ENCODE measurements at places on chromosomes 7 and 10. TPM values are rescaled to one million over a fixed set of nuclear protein-coding genes. Genes with fewer than 3 reads are reported as not detected.

Gene CTAGE6
- polyA plus RNA-seq: not detected

Gene UTF1
- polyA plus RNA-seq: not detected

Gene GNGT1
- not detected for polyA plus RNA-seq

Gene FKBP6
- 0.60 TPM for polyA plus RNA-seq

Gene PARG
- 42.7 TPM for polyA plus RNA-seq

Gene AFAP1L2
- polyA plus RNA-seq: 39.1 TPM

Gene TFR2
- polyA plus RNA-seq: 0.93 TPM

Gene SMNDC1
- polyA plus RNA-seq: 56.1 TPM

Gene CPA1
- polyA plus RNA-seq: 1.9 TPM

Gene CCT6A
- polyA plus RNA-seq: 316 TPM

Gene ASB13
- 23.1 TPM for polyA plus RNA-seq

Gene HSPA12A
- polyA plus RNA-seq: 51.3 TPM

Gene OR2A2
- not detected for polyA plus RNA-seq

Gene TAS2R3
- polyA plus RNA-seq: 1.2 TPM

Gene GPR85
- 1.0 TPM for polyA plus RNA-seq

Gene PGAM2
- 1.1 TPM for polyA plus RNA-seq

GRCh38 chr10:33039181-33039580 lies 81.2 kb upstream of the ITGB1 start:
- DNase-seq: no peak

GRCh38 chr7:101576998-101577397 lies 52.1 kb downstream of the MYL10 start:
- DNase-seq: no peak

- no peak for DNase-seq
Observed at GRCh38 chr7:538764-539685, 19.4 kb upstream of the PDGFA start.

DNA sequence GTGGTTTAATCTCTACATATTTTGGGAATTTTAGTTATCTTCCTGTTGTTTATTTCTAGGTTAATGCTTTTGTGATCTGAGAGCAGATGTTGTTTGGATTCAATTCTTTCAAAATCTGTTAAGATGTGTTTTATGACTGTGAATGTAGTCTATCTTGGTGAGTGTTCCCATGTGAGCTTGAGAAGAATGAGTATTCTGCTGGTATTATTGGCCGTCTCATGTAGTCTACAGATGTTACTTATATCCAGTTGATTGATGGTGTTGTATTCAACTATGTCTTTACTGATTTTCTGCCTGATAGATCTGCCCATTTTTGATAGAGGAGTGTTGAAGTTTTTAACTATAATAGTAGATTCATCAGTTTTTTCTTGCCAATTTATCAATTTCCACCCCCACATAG lies 141.4 kb upstream of the FOXP2 start:
- DNase-seq: no peak

GRCh38 chr10:123227706-123228105 lies 73.5 kb downstream of the BUB3 start:
- DNase-seq: no peak

- no peak for DNase-seq
Observed at GRCh38 chr7:150766334-150766709, 29.1 kb downstream of the GIMAP5 start.

GRCh38 chr10:77619964-77620703 lies 17.5 kb downstream of the KCNMA1 start:
- DNase-seq: no peak

DNA sequence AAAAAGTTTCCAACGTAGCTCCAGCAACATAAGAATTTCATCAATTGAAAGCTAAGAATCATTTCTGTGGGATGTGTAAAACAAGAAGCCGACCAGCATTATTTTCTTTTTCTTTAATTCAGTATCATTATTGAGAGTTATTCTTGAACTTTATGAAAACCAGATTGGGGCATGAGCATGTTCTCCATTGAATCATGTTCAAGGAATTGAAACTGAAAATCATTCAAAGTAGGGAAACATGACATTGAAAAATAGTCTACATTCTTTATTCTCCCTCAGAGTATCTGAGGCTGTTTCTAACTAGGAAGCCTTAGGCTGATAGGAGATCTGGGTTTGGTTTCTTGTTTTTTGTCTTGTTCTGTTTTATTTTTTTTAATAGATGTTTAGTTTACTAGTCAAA lies 253.7 kb downstream of the DYNC1I1 start:
- no peak for DNase-seq

GRCh38 chr7:69422574-69422985 lies 175.7 kb upstream of the AUTS2 start:
- DNase-seq: no peak

GRCh38 chr7:87361320-87361719 lies 15.9 kb downstream of the CROT start:
- DNase-seq: no peak

DNA sequence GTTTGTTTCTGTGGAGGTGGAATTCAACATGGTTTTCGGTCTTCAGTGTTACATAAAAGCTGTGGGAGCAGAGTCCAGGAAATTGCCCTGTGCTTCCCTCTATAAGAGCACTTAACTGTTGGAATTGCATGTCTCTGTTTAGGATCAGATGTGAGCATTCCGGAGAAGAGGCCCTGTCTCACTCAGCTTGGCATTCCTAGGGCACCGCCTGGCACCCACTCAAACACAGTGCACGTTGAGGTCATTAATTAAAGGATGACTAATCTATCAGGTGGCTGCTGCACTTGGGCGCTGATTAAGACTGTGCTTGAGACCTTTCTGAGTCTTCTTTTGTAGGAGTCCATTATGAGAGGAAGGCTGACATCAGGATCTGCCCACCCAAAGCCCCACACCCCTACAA lies 82.8 kb upstream of the VIPR2 start:
- no peak for DNase-seq

DNA sequence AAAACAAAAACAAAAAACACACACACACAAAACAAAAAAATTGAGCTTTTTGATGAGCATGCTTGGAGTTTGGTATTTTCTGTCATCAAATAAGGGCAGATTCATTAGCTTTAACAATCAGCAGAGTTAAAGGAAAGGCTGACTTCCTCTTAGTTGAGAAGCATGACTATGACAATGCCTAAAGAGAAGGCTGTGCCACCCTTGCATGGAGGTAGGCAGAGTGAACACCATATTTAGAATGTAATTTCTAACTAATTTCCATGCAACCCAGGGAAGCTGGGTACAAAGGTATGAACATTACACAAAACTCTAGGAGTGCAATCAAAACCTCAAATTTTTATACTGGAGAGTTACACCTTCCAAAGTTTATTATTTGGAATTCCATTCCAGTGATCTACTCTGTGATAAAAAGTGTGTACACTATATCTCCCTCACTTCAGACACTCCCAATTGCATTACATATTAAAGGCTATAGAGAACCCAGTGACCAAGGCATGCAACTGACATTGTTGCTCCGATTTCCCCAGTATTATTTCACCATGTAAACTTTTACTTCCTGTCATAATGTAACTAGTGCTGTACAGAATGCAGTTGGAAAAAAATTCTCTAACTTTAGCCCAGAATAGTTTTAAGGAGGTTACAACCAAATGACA lies 9.4 kb upstream of the CYCS start:
- DNase-seq: no peak

GRCh38 chr10:20672741-20673140 lies 224.4 kb downstream of the NEBL start:
- DNase-seq: no peak

GRCh38 chr10:130777507-130778165 lies 533.9 kb downstream of the TCERG1L start:
- DNase-seq: no peak

- DNase-seq: no peak
Observed at GRCh38 chr7:2956526-2957368, 86.9 kb downstream of the CARD11 start.

DNA sequence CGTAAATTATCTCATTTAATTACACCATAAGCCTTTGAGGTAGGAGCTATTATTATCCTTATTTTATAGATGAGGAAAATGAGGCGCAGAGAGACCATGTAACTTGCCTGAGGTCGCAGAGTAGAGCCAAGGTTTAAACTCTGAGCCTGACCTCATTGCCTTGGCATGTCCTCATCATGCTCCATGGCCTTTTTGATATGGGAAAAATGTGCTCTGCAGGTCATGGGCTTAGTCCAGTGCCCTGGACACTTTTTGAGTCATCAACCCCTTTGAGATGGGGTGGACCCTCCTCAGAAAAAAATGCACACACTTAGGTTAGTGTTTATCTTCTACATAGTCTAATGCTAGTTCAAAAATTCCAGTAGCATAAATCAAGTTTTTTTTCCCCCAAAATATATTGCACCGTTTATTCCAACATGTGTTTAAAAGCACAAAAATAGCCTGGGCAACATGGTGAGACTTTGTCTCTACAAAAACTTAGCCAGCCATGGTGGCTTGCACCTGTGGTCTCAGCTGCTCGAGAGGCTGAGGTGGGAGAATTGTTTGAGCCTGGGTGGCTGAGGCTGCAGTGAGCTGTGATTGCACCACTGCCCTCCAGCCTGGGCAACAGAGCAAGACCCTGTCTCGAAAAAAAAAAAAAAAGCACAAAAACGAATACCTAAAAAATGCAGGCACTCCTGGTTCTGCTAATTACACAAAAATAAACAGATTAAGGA lies 28.6 kb upstream of the TMEM178B start:
- no peak for DNase-seq

GRCh38 chr10:79390551-79391229 lies 43.4 kb downstream of the PPIF start:
- no peak for DNase-seq

DNA sequence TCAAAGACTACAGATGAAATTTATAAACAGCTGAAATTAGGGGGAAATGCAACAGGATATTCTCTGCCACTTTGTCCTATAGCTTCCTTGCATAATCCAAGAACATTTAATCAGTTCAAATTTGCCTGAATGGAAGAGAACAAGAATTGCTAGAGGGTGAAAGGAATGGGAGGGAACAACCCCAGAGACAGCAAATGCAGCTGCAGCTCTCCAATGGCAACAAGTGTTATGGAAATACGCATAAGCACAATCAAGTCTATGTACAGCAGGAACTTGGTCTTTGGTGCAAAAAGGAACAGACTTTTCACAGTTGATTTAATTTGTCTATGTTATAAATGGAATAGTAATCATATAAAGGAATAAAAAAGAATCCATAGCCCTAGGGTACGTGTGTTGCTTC lies 269.0 kb upstream of the ETV1 start:
- DNase-seq: no peak

DNA sequence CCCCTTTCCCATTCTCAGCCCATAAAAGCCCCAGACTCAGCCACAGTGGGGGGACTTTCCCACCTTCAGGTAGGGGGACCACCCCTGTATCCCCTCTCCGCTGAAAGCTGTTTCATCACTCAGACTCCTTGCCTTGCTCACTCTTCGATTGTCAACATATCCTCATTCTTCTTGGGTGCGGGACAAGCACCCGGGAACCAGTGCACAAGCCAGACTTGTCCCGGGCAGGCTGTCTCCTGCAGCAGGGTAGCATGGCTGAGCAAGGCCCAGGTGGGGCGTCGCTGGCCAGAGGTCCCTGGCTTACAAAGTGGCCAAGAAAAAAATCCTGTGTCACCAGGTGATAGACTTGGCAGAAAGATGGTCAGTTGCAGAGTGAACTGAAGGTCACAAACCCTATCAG lies 64.7 kb downstream of the NOD1 start:
- DNase-seq: no peak

GRCh38 chr7:30028749-30029635 lies 780 bp downstream of the PLEKHA8 start:
- DNase-seq: peak; percentile 45

- DNase-seq: no peak
Observed at GRCh38 chr10:132606536-132607316, 69.1 kb downstream of the INPP5A start.

DNA sequence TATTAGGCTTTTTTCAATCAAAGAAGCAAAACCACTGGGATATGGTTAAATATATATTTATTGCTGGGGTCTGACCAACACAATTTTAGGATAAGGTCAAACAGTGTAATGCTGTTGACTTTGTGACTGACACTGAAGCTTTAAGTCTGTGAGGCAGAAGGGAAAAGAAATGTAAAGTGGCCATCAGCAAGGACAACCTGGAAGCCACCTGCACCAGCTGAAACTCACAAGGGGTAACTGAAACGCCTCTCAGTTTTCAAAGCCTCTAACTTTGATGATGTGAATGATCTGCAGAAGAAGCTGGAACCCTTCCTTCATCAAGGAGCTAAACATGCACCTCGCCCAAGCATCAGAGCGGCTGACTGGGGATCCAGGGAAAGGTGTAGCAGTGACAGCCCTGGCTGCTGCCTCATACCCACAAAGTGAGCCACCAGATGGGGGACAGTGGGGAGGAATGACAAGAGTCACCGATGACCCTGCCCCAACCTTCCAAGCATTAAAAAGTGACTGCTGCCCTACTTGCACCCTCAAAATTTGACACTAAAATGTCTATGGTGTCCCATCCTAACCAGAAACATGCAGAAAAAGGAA lies 284.9 kb upstream of the CNTNAP2 start:
- no peak for DNase-seq

GRCh38 chr7:104794154-104794553 lies 219.9 kb upstream of the KMT2E start:
- DNase-seq: no peak

DNA sequence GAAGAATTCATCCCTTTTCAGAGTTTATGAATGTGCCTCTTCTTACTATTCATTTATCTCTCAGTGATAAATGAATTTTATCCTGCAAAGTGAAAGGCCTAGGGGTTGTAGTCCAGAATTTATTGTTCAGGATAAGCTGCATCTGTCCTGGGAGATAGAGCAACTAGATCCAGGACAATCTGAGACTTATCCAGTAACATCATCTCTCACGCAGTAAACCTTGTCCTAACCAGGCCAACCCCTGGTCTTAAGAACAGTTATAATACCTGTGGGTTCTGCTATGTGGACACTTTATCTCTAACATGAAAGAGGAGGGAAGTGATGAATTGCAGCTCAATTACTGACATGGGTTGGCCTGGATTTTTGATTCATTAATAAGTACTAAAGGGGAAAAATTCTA lies 287.6 kb downstream of the BMPER start:
- DNase-seq: no peak

DNA sequence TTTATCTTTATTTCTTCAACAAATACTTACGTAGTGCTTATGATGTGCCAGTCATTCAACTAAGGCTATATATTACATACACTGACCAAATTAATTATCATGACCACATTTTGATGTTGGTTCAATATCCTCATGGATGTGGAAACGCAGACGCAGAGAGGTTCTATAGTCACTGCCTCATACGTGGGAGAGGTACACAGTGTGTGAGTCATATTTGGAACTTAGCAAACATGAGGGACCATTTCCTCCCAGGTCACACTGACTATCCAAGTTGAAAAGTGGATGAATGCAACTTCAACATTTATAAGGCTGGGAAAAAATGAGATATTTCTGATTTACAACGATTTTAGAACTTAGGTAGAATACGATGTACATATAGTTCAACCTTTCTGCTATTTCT lies 113.6 kb downstream of the PRLHR start:
- no peak for DNase-seq

GRCh38 chr10:10850214-10850613 lies 167.5 kb upstream of the CELF2 start:
- DNase-seq: no peak

GRCh38 chr7:128361411-128362379 lies at the start of gene PRRT4:
PRRT4 (minus strand) TSS chr7:128361690.
- DNase-seq: no peak

GRCh38 chr10:94292434-94293090 lies 70.2 kb downstream of the NOC3L start:
- DNase-seq: no peak
